ENCODE measurements at places on chromosomes 1 and 21.
A peak's percentile ranks its signal among the peaks of the same experiment; 100 is the strongest.

GRCh38 chr1:7389201-7389905, 381.7 kb upstream of the VAMP3 start:
- no peak for DNase-seq

GRCh38 chr1:156295391-156295947, at the start of gene GLMP:
GLMP (minus strand) TSS chr1:156295679; CDS start chr1:156295645, 34 bp downstream.
- peak; percentile 61 for DNase-seq

- no peak for DNase-seq
These were observed 9.7 kb upstream of the HYI start for GRCh38 chr1:43463479-43463878.

DNA sequence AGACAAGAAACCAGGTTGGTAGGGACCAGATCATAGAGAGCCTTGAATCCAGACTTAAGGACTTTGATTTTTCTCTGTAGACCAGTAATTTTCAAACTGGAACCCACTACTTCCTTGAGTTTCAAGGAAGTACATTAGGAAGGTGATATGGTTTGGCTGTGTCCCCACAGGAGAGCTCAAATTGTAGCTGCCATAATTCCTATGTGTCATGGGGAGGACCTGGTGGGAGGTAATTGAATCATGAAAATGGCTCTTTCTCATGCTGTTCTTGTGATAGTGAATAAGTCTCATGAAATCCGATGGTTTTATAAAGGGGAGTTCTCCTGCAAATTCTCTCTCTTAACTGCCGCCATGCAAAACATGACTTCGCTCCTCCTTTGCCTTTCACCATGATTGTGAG, 10.1 kb upstream of the PRKAA2 start:
- DNase-seq, result no peak

- peak; percentile 47 for DNase-seq
These were observed 239.3 kb downstream of the NRIP1 start for GRCh38 chr21:14825514-14825974.

- no peak for DNase-seq
These were observed 4.1 kb downstream of the RGS18 start for GRCh38 chr1:192162376-192162775.

DNA sequence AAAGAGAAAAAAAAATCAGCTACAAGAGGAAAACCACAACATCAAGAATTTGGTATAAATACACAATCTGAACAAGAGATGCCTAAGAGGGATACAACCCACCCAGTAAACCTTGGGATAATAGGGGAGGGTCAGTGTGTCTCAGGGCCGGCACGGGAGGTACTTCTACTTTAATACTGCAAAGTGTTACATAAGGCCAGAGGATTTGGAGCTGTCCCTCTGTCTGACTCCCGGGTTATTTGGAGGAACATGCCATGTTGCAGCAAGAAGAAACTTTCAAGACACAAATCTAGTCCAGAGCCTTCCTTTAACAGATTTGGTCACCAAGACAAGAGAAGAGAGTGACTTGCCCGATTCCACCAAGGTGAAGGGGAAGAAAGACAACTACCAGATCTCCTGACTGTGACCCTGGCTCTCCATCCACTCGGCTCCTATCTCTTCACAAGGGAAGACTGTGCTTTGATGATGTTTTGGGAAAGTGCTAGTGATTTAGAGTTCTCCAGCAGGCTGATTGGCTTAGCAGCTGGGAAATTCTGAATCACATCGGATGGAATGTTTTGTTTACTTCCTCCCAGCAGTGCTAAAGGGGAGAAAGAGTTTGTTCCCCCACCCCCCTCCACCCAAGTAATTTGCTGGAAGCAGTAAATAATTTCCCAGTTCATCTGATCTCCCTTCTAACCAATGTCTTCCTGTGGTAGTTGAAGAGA, 29.3 kb downstream of the SGIP1 start:
- no peak for DNase-seq

- no peak for DNase-seq
These were observed 108.0 kb downstream of the NRIP1 start for GRCh38 chr21:14956807-14957206.

DNA sequence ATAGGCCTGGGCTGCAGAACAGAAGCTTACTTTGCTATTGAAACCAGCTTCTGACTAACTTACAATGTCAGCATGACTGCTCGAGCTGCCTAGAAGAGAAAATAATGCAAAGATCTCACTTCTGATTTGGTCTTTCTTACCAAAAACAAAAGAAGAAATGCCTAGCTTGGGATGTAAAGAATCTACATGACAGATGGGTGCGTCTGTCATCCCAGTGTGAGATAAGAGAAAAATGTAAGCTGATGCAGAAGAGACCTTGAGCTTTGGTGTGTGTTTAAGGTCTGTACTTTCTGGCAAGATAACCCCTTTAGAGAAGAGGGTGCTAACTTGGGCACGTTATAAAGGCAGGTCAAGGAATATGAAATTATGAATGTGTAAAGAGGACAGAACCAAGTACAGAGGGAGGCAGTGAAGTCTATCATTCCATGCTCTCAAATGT, 3.6 kb downstream of the FAM20B start:
- peak; percentile 18 for DNase-seq

DNA sequence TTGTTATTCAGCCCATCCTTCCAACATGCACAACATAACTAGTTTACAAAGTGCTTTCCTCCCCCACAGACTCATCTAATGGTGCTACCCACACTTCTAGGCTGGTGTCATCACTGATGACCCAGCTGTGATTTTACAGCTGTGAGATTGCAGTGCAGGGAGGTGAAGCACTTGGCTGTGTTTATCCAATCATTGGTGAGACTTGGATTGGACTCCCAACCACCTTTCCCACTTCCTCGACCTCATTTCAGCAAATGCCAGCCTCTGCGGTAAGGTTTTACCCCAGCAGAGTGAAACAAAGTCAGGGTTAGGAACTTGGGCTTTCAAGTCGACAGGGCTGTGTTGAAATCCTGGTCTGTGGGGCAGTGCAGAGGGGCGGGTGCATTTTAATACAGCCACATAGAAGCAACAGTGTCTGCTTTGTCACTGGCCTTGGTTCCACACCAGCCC, 22.1 kb downstream of the ECHDC2 start:
- no peak for DNase-seq

GRCh38 chr1:15345705-15346345, 63.9 kb upstream of the EFHD2 start:
- peak; percentile 77 for DNase-seq

- no peak for DNase-seq
These were observed 3.2 kb downstream of the GPATCH4 start for GRCh38 chr1:156598125-156598524.

- DNase-seq, result no peak
These were observed 105.2 kb downstream of the ACBD6 start for GRCh38 chr1:180397175-180397574.

- no peak for DNase-seq
These were observed 153.4 kb downstream of the FMN2 start for GRCh38 chr1:240244968-240245628.

DNA sequence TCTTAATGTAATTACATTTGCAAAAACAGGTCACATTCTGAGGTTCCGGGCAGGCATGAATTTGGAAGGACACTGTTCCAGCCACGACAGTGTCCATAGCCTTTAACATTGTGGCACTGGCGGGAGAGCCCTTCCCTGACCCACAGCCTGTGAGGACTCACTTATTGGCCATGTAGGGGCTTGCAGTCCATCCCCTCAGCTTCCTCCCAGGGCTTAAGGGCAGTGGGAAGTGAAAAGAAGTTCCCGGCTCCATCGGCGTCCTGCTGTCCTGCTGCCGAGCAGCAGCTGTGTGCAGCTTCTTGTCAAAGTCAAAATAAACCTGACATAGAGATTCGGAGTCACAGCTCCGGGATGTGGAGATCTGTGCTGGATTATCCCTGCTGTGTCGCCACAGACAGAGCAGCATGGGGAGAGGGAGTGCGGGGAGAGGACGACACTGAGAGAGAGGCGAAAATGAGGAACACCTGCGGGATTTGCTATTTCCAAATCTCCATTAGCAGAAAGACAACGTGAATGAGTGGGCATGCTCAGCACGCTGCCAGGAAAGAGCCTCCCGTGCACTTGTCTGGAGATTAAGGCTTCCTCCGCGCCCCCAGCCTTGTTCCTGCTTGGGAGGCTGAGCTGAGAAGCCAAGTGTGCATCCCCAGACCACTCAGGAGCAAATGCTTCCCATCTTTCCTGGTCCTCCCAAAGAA, 260.3 kb downstream of the ASTN1 start:
- DNase-seq, result no peak

- DNase-seq, result no peak
These were observed 13.7 kb upstream of the MARK1 start for GRCh38 chr1:220514256-220514655.

DNA sequence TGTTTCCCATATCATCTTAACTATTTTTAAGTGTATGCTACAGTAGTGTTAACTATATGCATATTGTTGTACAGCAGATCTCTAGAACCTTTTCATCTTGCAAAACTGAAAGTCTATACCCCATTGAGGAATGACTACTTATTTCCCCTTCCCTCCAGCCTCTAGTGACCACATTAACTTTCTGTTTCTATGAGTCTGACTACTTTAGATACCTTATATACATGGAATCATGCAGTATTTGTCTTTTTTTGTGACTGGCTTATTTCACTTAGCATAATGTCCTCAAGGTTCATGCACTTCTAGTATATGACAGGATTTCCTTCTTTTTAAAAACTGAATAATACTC, 96.5 kb upstream of the BTG3 start:
- DNase-seq, result peak; percentile 61

DNA sequence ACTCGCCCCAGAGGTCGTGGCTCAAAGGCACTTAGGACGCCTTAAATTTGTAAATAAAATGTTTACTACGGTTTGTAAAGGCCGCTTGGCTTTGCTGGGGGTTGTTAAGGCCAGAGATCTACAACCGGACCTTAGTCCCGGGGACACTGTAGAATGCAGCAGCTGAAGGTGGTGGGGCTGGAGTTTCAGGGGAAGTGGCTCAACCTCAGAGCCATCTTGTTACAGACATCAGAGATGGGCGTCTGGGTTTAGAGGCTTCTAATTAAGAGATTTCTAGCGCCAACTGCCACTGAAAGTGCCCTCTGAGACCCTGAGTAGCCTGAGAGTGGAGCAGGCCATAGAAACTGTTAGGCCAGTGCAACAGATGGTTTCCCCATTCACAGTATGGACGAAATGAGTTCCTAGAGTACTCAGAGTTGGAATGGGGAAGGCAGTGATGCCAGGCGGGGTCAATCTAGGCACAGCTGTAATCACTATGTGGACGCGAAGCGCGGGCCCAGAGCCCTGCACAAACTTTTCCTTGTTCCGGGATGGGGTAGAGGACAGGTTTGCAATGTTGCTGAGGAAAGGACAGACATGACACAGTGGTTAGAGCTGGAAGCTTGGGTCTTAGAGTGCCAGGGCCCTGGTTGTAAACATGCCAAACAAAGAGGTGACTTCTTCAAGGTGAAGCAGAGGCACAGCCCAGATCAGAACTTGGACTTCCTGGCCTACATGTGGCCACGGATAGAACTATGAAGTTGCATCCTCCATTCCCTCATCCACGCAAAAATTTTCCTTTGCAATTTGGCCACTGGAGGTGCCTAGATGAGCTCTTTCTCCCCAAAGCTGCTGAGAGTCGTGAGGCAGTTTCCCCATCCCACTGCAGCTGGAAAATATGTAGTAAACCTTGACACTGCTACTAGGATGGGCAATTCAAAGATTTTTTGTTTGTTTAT, 6.0 kb downstream of the HLX start:
- DNase-seq, result no peak

DNA sequence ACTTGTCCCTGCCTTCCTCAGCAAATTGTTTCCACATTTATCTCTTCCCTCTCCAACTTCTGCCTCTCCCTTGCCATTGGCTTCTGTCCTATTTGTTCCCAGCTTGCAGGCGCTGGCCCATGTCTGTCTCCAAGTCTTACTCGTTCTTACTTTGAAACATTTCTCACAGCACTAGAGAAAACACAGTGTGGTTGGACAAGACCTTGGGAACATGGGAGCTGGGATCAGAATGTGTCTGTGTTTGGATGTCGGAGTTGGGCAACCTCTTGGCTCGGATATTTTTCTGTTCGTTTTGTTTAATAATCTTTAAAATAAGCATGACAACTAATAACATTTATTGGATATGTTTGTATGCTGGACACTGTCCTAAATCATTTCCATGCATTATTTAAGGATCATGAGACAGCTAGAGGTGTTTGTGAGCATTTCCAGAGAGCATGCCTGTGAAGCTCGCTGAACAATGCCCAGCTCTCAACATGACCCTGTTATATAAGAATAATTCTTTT, 5.9 kb upstream of the BRWD1 start:
- no peak for DNase-seq
